ENCODE measurements at places on chromosomes 16 and 17.

DNA sequence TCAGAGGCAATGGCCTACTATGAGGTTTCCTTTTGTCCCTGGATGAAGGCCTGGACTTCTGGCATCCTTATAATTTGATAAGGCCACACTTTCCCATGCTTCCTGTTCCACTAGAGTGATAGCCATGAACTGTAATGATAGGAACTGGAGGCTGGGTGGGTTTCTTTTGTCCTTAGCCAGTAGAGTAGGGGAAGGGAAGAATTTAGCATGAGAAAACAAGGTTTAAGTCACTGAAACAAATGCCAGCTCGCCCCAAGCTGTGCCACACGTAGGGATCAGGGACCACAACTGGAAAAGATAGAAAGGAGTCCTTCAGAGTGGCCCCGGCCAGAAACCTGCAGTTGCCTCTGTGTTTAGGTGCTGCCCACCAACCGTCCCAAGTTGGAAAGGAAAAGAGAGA is 80.9 kb upstream of the C17orf78 start:
- DNase-seq, result no peak

GRCh38 chr16:2090777-2091546 is 43.2 kb downstream of the TSC2 start:
- no peak for DNase-seq

GRCh38 chr17:21061971-21062526 is 19.2 kb upstream of the USP22 start:
- no peak for DNase-seq

GRCh38 chr16:49463529-49463928 is 89.9 kb downstream of the C16orf78 start:
- no peak for DNase-seq

DNA sequence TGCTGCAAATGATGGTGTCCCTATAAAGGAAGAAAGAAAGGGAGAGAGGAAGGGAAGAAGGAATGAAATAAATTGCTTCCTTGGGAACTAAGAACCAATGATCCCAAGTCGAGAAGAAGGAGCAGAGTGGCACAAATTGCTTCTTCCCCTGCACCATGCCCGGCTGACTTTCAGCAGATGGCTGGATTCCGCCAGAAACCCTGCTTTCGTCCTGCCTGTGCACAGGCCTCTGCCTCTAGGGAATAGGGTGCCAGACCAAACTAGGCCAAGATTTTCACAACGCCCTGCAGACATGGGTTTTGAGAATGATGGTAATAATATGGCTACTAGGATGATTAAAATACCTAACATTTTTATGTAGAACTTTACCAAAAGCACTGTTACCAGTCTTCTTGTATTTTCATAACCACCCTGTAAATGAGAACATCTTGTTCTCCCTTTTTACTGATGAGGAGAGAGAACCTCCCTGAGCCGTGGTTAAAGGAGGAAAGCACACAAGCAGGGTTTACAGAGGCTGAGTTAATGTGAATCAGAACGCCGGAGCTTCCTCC is 122.1 kb upstream of the HSBP1 start:
- DNase-seq, result no peak

DNA sequence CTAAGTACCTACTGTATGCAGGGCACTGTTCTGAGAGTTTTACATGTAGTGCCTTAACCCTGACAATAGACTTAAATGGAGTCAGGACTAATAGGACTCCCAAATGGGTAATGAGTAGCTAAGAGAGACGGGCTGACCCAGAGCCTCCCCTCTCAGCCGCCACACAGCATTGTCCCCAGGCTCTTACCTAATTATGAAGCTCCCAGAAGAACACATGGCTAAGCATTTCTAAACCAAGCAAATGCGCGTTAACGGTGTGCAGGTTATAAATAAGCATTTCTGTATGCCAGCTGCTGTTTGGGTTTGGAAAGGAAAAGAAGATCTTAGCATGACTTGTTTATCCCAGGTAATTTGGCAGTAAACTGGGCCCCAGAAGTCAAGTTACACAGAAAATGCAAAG is 14.3 kb downstream of the KATNIP start:
- no peak for DNase-seq

Data from SW 1271 (cell line).